ENCODE measurements at places on chromosomes 2 and 18.

- no peak for DNase-seq
These were observed 13.7 kb upstream of the NEU4 start for GRCh38 chr2:241795021-241795999.

- DNase-seq: no peak
These were observed 36.2 kb upstream of the LPIN1 start for GRCh38 chr2:11710210-11710609.

- DNase-seq: no peak
These were observed 44.1 kb downstream of the FMNL2 start for GRCh38 chr2:152379089-152379488.

- no peak for DNase-seq
These were observed 144.1 kb downstream of the UBE2E3 start for GRCh38 chr2:181124497-181124896.

DNA sequence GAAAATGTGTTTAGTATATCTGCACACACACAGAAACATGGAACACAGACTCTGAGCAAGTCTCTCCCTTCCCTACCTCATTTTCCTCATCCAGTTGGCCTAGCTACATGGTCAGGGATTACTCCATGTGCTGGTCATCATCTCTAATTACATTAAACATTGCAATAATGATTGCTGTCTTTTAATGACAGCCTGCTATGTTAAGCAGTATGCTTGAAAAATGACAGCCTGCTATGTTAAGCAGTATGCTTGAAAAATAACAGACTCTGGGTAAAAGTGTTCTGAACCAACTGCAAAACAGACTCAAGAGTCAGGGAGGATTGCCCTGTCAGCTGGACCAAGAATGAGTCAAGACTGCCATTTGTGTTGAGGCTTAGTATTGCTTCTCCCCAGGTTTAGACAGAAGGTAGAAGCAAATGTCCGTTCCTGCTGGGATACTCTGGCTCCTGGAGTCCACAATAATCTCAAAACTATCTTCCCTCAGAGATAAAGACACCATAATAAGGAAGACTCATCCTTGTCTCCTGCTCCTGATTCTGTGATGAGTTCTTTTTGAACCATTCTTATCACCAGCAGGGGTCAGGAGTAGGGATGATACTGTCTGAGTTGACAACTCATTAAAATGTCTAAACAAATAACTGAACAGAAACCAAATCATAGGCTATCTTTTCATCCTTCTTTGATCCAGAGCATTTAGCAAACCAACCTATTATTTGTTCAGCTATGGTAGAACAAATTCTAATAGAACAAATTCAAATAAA is 57.7 kb downstream of the CCDC93 start:
- no peak for DNase-seq

DNA sequence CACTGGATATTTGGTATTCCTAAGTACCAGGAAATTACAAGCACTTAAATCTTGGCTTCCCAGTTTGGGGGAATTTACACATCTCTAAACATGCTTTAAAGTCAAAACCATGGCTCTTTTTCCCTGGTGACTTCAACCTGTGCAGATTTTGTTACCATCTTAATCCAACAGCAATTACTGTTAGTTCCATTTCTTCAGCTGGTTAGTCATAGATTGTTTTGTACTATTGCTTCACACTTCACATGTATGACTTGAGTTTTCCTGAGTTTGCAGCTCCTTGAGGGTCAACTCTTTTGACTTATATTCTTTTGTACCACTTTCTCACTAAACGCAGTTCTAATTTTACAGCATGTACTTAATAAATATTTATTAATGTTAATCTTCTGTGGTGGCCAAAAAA is 203.4 kb upstream of the RND3 start:
- no peak for DNase-seq

DNA sequence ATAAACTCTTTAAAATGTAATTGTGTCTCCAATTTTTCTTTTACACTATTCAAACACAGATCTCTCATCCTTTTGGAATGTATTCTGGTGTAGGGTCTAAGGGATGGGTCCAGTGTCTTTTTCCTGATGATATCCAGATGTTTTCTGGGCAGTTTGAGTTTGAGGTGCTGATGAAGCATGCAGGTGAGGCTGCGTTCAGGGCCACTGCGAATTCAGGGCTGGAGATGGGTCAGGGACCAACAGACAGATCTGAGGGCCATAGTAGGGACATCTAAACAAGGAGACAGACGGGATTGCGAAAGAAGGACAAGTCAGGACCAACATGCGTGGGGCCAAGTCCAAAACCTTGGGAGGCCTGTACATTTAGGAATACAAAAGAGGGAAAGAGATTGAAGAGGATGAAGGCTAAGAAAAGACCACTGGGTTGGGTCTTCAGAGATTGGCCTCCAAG is 70.2 kb downstream of the ACAA2 start:
- no peak for DNase-seq

DNA sequence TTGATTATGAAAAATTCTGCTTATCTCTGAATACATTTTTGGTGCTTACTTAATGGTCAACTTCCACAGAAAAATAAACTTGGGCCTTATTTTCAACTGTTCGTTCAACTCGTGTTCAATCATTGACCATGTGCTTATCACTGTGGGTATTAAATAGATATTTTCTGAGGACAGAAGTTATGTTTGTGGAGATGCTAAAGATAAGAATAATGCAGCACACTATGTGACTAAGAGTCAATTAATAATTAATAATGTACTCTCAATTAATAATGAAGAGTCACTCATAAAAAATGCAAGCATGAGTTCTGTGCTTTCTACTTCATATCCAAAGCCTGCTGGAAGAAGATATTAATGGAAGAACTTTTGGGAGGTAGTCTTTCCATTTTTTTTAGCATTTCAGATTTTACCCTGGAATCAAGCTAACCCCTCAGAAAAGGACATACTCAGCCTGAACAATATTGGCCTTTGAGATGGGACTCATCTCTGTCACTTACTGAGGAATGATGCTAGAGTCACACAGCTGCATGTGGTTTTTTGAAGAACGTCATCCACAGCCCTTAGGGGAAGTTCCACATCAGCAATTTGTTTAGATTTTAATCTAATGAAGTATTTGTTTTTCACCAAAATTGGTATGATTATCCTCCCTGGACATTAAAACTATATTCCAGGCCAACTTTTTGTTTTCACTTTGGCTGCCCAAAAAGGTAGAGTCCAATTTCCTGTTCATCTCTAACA is 191.9 kb upstream of the CRIM1 start:
- DNase-seq: no peak

GRCh38 chr2:96847586-96847985 is 3.8 kb upstream of the ANKRD23 start:
- DNase-seq: no peak

DNA sequence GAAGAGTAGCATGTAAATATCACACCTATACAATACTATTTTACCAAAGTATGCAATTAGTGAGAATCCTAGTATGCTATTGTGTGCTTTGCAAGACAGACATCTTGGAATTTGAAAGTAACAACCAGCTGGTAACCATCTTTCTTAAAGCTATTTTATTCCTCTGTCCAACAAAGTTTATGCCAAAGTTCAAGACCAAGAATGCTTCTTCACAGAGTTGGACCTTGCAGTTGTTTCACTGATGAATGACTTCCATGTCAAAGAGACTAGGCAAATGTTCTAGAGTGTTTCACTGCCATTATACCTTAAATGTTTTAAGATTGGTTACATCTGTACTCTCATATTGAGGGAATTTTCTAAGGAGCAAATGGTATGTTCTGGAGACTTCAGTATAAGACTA is 215.2 kb upstream of the CRIM1 start:
- no peak for DNase-seq

GRCh38 chr2:199128476-199129229 is 329.1 kb downstream of the SATB2 start:
- no peak for DNase-seq

GRCh38 chr18:24811950-24812681 is 351.7 kb downstream of the HRH4 start:
- peak; percentile 80 for DNase-seq

DNA sequence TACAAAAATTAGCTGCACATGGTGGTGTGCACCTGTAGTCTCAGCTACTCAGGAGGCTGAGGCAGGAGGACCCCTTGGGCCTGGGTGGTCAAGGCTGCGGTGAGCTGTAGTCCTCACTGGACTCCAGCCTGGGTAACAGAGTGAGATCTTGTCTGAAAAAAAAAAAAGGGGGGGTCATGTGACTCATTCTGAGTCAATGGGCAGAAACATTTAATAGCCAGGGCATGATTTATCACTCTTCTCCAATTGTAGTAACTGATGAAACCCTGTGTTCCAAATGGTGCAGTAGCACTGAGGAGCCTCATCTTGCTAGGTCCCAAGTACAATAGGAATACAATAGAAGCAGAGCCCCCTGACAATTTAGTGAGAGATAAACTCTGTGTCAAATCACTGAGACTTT is 78.9 kb upstream of the CCDC68 start:
- no peak for DNase-seq

- no peak for DNase-seq
These were observed 32.5 kb downstream of the TET3 start for GRCh38 chr2:74017223-74017622.

DNA sequence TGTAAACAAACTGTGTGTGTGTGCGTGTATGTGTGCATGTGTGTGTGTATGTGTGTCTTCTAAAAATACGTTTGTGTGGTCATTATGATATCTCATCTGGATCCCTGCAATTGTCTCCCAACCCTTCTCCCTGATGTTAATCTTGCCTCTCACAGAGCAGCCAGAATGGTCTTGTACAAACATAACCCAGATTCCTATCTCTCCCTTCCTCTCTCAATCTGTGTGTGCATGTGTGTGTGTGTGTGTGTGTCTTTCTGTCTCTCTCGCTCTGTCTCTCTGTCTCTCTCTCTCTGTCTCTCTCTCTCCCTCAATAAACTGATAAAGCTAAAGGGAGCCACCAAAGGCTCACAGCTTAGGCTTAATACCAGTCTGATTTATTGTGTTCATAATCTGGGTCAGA is 210.8 kb downstream of the PAX3 start:
- no peak for DNase-seq

DNA sequence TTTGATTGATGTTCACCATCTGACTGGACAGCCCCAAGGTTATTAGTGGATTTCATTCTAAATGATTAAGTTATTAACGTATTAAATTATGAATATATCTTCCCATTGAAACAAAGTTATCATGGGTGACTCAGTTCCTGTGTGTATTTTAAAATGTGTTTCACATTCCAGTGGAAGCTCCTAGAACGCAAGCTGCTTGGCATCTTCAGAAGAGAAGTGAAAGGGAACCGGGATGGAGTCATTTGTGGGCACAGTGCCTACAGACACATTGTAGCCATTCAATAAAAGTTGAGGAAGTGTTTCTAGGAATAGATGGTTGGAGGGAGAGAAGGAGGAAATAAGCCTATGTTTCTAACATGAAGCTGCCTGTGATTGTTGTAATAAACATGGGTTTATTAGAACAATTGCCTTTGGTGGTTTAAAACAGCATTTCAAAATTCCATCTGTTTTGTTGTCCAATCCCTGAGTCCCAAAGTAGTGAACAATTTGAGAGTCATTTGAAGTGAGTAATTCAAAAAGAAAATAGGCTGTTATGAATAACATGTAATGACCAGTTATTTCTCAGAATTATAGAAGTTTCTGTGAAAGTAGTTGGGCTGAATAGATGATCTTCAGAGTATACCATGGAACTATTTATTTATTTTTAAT is 143.5 kb downstream of the PKP4 start:
- peak; percentile 39 for DNase-seq

DNA sequence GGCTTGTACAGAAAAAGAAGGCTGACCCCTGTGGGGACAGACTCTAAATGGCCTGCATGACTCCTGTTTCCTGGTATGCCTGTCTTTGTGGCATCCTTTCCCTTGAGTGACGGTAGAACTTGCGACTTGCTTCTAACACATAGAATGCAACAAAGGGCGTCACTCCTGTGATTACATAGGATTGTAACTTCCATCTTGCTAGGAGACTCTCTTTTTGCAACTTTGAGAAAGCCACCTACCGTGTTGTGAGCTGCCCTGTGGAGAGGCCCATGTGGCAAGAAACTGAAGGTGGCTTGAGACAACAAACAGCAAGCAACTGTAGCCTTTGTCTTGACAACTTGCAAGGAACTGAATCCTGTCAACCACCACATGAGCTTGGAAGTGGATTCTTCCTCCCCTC is 46.5 kb downstream of the THNSL2 start:
- DNase-seq: no peak

DNA sequence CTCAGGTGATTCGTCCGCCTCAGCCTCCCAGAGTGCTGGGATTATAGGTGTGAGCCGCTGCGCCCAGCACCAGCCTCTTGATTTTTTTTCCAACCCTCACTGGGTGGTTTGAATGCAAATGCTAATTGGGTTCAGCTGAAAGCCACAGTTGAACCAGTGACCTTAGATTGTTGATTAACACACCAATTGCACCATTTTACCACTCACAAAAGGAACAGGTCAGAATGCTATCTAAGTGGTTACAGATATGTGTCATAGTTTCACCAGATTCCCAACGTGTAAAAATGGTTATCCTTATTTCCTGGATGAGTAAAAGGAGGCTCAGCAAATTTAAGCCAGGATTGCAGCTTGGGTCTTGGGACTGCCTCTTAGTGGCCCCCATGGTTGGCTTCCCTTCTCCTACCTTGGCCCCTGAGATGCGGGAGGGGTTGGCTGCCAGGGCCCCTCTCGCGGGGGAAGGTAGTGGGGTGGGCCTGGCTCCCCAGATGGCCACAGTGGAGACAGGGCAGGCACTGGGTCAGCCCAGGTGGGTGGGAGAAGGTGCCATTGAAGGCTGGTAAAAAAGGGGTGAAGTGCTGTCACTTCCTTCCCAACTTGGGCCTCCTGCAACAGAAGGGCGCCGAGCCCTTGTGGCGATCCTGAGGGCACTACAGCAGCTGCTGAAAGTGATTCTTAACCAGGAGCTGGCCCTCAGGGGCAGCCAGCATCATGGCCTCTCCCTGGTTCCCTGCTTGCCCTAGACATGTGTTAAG is 164.9 kb upstream of the HAAO start:
- DNase-seq: no peak

GRCh38 chr18:58230438-58231179 is 186.6 kb downstream of the NEDD4L start:
- DNase-seq: no peak

- DNase-seq: no peak
These were observed 63.9 kb downstream of the TRPM8 start for GRCh38 chr2:233980955-233981561.

- no peak for DNase-seq
These were observed 747.9 kb downstream of the SOCS6 start for GRCh38 chr18:71036783-71037182.

DNA sequence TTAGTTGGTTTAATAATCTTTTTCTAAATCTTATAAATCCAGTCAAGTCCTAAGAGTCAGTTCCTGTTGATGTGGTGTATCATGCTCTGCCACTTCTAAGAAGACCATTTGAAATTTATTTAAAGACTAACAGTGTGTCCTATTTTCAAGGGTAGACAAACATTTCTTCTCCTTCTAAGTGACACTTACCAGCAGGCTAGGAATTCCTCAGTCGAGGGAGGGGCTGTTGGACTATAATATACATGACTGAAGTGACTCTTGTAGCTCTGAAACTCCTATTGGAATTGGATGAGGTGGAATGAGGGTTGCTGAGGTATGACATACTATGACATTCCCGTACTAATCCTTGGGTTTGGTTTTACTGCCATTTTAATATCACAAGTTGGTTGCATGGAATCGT is 30.6 kb downstream of the ITGB6 start:
- DNase-seq: no peak

- DNase-seq: no peak
These were observed 46.4 kb downstream of the SLC25A12 start for GRCh38 chr2:171847627-171848026.

All from right hindlimb (tissue), 1 donor.